ENCODE measurements at places on chromosomes 3 and 15.

GRCh38 chr3:2098398-2099027 is at the start of gene CNTN4:
CNTN4 (plus strand) TSS chr3:2098866.
- DNase-seq, result peak; percentile 4

DNA sequence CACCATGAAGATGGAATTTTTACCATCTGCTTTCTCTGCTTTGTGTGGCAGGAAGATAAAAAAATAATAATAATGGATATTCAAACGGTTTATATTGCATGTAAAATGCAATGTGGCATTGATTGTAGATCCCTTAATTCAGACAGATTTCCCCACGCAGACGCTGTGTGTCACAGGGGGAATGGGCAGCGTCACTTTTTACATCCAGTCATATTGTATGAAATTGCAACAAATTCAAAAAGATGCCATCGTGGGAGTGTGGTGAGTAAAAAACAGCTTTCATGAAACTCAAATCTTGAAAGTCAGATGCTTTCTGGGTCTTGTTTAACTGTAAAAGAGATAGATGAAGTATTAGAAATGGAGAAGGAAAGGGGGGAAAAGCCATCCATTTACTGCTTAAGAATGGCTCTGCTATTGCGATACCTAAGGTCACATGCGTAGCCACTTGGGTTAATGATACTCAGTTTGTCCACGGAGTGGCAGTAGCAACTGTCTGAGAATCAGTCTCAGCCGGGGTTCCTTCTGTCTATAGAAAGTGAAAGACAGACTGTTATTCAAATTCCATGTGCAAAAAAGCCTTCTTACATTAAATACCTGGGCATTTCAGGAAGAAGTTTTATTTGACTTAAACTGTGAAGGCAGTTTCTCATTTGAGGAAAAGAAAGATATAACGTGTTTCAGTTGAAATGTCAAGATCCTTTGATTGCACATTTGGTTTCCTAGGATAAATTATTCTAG is 28.5 kb downstream of the BTD start:
- DNase-seq, result peak; percentile 90

DNA sequence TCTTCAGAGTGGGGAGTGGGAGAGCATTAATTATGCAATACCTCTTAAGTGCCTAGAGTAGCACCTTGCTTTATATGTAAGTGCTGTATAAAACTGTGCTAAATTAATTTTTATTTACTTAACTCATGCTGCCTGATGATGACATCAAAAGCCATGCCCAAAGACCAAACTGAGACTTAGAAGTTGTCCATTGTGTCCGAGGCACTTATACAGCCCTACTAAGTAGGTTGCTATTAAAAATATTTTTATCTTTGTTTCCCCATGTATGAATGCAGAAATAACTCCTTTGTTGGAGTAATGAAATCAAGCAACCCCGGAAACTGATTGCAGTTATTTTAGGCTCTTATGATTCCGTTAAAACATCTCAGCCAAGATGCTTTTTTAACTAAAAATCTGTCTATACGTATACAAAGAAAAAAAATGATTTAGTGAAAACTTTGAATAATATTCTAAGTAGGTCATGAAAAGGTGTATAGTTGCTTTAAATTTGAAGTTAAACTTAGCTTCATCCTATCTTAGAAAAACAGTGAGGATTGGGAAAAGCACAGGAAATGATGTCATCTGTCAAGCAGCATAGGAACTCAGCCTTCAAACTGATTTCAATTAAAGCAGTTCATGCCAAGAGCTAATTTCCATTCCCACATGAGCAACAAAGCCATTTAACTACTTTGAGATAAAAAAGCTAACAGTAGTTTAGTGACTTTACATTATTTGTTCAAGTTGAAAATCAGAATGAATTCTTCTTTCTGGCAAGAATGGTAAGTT is 43.0 kb downstream of the FBN1 start:
- DNase-seq, result peak; percentile 86

GRCh38 chr3:133825969-133826727 is 20.5 kb downstream of the SRPRB start:
- DNase-seq, result no peak

DNA sequence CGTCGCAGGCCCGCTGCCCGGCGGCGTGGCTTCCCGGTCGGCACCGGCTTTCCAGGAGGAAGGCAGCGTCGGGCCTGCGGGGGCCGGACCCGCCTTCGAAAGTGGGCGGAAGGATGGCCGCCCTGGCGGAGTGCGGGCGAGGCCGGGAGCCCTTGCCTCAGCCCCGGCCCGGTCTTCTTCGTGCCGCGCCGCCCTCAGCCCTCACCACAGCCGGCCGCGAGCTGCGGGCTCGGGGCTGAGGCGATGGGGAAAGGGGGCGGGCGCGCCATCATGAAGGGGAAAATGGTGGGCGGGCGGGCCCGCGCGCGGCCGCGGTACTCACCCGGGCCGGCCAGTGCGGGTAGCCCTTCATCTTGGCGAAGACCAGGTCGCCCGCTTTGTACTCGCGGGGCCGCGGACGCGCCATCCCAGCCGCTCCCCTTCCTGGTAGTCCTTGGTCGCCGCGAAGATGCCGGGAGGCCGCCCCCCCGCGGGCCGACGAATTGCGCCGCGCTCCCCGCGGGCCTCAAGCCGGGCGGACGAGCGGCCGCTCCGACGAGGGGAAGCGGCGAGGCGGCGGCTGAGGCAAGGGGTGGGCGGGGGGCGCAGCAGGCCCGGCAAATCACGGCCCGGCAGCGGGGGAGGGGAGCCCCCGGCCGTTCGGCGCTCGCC is 489 bp downstream of the HDGFL3 start:
- DNase-seq, result peak; percentile 32

DNA sequence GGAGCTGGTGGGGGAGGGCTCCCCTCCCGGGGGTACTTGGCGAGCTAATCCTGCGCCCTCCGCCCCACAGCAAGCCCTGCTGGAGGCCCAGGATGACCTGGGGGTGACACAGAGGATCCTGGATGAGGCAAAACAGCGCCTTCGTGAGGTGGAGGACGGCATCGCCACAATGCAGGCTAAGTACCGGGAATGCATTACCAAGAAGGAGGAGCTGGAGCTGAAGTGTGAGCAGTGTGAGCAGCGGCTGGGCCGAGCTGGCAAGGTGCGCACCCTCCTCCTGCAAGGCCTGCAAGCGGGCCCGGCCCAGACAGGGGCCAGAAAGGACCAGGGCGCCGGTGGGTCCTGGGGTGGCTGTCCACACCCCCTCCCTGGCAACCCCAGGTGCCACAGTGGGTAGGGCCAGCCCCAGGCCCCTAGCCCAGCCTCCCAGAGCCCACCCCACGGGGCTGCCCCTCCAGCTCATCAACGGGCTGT is 56.5 kb downstream of the SEMA3G start:
- no peak for DNase-seq

DNA sequence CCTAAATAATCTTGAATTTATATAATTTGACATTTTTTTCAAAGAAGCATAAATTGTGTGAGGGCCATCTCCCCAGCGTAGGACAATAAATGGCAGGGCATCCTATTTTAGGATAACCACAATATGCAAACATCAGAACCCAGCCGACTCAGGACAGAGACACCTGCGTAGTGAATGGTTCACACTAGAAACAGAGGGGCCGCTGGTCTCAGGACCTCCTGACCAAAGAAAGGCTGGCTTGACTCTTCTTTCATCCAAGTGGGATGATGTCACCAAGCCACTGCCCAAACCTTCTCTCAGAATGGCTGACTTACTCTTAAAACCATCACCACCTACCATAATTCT is 162.1 kb downstream of the FOXP1 start:
- DNase-seq, result no peak

GRCh38 chr3:10546181-10546624 is 40.8 kb upstream of the ATP2B2 start:
- DNase-seq, result no peak

- DNase-seq, result no peak
Measured at GRCh38 chr3:194064380-194065332, 71.3 kb upstream of the HES1 start.

DNA sequence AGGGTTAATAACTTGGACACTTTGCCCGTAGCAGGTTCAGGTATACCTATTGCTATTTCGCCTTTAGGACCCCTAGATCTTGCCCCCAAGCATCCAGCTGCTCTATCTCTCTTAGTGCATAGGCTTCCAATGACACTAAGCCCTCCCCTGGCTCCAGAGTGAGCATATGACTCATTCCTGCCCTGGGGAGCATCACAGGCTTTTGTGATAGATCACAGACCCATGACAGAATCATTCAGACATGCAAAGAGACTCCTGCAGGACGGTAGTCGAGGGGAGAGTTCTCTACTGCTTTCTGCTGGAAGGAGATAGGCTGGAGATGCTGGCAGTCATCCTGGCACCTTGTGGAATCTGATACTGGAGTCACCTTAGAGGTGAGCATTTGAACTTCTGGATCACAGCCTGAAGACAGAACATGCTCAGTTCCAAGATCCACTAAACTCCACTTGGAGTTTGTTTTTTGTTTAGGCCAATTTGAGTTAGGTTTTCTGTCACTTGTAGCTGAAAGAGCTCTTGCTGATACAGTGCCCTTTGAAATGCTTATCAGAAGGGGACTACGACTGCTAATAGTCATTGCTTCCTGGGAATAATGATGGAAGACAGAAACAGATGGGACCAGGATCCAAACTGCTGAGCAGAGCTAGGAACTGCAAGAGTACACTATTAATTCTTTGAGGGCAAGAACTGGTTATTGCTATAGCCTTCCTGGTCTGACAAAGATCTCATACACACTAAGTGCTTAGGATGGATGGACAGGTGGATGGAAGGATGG is 11.0 kb downstream of the LYSMD2 start:
- DNase-seq, result peak; percentile 93

- DNase-seq, result no peak
Measured at GRCh38 chr15:48604567-48604966, 40.9 kb downstream of the FBN1 start.

DNA sequence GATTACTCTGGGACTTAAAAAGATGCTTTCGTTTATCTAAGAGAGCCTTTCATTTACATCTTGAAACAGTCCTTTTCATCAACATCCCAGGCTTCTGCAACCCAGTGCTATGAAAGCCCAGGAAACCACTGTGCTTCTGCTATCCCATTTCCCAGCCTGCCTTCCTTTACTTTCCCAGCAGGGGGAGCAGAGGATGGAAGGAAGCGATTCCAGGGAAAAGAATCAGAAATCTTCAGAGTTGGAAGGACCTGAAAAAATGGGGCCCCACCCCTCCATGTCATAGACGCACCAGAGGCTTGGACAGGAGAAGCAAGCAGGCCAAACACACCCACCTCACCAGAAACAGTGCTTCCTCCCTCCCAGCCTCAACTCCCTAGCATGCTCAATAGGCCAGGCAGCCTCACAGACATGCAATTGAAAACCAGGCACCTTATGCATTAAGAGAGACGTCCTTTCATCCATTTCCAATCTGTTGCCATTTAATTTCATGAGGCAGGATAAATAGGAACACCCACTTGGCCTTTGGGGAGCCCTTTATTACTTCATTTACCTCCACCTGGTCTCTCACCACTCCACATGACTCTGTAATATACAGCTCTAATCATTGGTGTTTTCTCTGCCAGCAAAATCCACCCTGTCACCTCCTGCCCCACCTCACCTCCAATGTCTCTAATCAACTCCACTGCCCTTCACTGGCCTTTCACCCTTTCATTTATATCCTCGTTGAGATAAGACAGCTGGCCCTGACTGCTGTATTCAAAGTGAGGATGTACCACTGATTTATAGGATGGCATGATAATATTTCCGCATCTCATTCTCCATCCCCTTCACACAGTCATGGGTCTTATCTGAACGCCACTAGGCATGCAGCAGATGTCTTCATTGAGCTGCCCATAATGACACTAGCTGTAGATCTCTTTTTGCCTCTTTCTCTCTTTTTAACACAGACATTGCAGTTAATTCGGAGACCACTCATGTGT is 583.9 kb downstream of the NTRK3 start:
- peak; percentile 15 for DNase-seq

DNA sequence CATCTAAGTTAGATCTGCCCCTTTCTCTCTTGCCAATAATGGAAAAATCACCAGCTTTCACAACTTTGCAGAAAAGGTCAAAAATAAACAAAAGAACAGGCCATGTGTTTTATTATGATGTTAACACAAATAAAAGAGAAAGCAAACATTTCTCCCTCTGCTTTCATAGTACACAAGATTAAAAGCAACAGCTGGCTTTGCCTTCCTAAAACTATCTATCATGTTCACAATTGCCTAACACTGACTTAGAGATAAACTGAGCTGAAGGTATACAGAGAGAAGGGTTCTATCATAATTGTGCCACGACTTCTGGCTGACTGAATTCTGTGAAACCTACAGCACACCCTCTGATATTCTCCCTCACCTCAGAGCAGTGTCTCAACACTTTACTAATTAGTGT is 29.4 kb downstream of the AADAC start:
- DNase-seq, result peak; percentile 37

- DNase-seq, result no peak
Measured at GRCh38 chr3:130084436-130084980, 2.9 kb downstream of the ALG1L2 start.

DNA sequence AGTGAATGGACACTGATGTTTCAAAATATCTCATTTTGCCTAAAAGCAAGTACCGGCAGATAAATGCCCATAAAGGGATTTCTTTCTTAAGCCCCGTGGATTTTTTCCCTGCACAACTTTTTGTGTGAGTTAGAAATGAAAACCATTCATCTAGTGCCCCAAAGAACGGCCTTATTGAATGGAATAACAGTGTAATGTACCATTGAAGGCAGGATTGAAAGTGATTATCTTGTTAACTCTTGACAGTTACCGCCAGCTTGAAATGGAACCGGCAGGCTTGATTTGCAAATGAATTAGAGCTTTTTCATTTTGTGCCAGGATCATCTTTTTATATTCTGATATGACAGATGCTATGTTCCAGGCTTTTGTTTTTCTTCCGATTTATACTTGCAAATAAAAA is 162.2 kb downstream of the RSRC1 start:
- no peak for DNase-seq

DNA sequence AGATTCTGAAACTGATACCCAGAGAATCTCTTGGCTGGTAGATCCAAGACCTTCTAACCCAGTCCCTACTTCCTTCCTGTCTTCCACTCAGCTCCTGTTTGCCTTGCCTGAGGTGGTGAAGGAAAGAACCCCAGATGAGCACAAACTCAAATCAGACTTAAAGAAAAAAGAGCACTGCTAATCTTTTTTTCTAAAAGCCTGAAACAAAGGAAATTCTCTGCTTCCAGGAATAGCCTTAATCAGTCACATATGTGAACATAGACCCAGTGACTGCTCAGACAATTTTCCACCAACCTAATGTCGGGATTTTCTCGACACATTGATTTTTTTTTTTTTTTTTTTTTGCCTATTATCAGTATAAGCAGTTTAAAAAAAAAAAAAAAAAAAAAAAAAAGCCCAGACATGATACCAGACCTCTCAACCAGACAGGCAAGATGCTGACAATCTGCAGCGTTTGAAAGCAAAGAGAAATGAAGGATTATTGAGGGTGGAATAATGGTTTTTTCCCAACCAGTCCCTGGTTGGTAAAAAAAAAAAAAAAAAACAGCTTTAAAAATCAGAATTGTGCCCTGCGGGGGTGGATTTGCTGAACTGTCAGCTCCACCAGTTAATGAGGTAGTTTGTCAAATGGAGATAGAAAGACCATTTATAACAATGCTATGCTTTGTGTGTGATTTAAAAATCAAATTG is 256.8 kb upstream of the RARB start:
- no peak for DNase-seq

- peak; percentile 2 for DNase-seq
Measured at GRCh38 chr3:97765336-97765735, 778 bp downstream of the ARL6 start.

- no peak for DNase-seq
Measured at GRCh38 chr3:179731544-179731943, 78.7 kb downstream of the USP13 start.
